GM10248 (cell line): ENCODE measurements at places on chromosomes 3 and 15.

DNA sequence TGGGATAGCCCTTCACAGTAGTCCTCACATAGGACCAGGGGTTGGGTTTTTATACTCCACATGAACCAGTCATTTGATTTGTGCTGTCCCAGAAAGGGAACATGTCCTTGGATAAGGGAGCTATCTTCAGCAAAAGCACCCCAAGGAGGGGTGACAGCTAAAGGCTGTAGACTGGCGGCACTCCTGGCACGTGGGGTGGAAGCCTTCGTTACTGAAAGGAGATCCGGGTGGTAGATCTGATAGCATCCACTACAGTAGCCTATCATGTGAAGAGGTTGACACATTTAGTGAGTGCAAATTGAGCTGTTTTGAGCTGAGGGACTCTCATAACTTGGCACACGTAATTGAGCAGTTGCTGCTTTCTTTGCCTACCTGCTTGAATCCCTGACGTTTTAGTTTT lies 588.8 kb upstream of the GOLIM4 start:
- DNase-seq = no peak

GRCh38 chr3:81164806-81165205 lies 596.6 kb downstream of the GBE1 start:
- no peak for DNase-seq

- DNase-seq = no peak
Observed at GRCh38 chr15:37015451-37015850, 84.9 kb downstream of the MEIS2 start.

DNA sequence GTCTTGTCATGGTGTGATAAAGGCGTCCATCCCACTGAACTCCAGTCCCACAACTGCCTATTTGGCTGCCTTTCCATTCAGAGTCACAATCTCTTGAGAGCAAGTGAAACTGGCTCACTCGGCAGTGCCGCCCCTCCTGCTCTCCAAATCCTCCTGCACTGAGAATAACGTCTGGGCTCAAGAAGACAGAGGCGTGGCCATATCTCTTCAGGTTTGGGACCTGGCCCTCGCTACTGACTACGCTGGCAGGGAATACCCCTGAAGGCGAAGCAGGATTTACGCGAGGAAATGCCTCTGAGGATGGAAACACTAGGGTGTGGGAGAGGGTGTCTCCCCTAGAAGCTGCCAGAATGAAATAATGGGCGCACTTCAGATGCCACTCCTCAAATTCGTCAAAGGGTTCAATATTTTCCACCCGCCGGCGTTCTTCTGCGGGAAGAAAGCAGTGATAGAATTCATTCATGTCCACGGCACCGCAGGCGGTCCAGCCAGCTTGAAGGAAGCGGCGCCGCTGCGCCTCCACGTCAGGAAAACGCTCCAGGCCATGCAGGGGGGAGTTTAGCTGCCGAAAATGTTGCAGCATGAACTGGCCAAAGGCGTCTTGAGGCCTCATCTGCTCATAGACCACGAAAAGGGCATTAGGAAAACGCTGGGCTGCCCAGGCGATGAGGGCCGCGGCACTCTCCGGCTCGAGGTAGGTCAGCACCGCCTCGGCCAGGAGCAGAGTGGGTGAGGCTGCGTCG lies 985 bp downstream of the LCMT2 start:
- no peak for DNase-seq

- no peak for DNase-seq
Observed at GRCh38 chr15:52557274-52557641, 11.6 kb downstream of the ARPP19 start.

- DNase-seq = peak; percentile 88
Observed at GRCh38 chr15:49155110-49155833, at the start of gene COPS2. Gene COPS2 (minus strand): TSS chr15:49155599. CDS start chr15:49155578, 21 bp downstream.

DNA sequence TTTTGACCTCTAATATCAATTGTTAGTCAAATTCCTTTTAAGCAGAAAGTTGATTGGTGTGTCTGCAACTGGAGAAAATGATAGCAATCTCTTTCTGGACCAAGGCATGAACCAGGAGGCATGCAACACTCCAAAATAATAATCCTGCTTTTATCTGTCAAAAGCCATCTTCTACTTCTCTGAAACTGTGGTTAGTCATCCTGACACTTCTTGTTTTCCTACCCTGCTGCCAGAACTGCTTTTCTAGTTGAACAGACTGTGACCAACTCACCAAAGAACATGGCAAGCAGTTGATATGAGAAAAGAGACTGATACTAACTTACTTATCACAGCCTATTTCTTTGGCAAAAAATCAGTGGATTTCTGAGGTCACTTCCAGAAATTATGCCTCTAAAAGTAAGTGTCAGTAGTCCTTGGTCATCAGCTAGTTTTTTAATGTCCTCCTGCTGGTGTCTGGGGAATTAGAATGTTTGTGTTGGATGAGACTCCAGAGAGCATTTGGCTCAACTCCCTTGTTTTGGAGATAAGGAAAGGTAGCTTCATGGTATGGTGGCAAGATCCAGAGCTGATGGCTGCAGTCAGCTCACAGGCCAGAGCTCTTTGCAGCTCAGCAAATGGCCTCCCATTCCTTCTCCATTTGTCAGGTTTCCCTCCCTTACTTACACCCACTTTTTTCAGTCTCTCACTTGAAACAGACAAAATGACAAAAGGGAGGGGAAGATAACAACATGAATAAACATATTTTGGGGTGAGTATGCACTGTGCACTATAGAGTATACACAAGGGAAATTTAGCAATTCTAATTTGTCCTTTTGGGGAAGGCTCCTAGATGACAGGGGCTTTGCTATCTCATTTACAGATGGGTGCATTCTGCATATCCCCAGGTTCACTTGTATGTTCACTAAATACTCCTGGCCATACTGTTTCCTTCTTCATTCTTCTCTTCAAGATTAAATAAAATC lies 7.0 kb downstream of the CRYGS start:
- DNase-seq = no peak

- no peak for DNase-seq
Observed at GRCh38 chr15:92638709-92639365, 16.7 kb downstream of the FAM174B start.

GRCh38 chr15:81296673-81297072 lies 27.3 kb downstream of the STARD5 start:
- peak; percentile 67 for DNase-seq

DNA sequence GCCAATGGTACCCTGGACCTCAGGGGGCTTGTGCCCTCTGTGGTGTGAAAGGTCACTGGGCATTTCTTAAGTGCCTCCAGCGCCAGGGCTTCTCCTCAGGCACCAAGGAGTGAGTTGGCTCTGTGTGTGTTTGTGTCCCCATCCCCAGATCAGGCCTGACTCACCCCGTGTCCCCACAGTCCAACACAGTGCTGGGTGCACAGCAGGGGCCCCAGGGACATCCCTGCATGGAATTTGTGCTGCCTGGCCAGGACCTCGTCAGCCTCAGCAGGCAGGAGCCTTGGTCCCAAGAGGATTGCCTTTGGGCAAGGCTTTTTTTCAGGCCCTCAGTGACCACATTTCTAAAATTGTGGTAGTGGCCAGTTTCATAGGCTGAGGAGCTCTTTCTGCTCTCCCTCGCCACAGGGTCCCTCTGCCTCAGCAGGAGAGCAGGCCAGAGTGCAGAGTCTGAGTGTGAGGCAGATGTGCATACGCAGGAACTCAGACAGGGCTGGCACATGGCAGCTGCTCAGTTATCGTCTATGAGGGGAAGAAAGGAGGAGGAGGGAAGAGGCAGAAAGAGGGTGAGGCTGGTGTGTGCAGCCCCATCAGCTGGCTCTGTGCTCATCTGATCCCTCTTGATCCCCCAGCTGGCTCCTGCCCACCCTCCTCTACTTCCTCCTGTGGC lies 215.6 kb downstream of the RPLP1 start:
- no peak for DNase-seq

- no peak for DNase-seq
Observed at GRCh38 chr15:62953021-62953420, 89.5 kb upstream of the TPM1 start.

DNA sequence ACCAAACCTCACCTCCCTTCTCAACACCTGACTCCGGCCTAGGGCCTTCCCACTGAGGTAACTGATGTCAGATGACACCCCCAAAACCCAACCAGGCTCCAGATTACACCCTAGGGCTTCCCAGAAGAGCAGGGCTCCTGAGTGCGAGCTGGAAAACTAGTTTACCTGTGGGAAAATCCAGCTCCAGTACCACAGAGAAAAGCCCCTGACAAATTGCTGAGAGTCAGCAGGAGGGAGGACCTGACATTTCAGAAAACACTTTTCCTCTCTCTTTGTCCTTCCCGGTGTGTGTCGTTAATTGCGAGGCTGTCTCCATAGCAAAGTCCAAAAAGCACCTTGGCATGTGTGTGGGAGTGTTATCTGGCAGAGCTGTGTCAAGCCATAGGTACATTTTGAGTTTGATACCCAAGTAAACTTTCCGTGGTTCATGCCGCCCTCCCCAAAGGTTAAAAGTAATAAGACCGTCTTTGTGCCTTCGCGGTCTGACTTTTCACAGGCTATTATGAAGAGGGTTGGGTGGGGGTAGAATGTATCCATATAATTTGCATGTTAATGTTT lies 79.8 kb upstream of the FNDC3B start:
- no peak for DNase-seq

DNA sequence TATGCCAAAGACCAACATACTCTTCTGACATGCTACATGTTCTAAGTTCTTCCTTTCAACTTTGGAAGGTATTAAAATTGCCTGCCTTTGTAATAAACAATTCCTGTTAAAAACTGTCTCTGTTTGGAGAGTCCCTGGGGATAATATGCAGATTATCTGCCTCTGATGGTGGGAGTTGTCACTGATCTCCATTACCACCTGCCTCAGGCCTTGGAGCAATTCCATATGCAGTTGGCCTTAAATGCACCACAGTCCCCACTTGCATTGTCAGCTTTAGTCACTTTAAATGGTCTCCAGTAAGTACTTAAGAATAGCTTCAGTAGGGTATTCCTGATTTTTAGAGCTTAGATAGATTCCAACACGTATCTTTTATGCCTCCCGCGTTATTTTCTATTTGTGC lies 121.1 kb upstream of the GOLIM4 start:
- no peak for DNase-seq

DNA sequence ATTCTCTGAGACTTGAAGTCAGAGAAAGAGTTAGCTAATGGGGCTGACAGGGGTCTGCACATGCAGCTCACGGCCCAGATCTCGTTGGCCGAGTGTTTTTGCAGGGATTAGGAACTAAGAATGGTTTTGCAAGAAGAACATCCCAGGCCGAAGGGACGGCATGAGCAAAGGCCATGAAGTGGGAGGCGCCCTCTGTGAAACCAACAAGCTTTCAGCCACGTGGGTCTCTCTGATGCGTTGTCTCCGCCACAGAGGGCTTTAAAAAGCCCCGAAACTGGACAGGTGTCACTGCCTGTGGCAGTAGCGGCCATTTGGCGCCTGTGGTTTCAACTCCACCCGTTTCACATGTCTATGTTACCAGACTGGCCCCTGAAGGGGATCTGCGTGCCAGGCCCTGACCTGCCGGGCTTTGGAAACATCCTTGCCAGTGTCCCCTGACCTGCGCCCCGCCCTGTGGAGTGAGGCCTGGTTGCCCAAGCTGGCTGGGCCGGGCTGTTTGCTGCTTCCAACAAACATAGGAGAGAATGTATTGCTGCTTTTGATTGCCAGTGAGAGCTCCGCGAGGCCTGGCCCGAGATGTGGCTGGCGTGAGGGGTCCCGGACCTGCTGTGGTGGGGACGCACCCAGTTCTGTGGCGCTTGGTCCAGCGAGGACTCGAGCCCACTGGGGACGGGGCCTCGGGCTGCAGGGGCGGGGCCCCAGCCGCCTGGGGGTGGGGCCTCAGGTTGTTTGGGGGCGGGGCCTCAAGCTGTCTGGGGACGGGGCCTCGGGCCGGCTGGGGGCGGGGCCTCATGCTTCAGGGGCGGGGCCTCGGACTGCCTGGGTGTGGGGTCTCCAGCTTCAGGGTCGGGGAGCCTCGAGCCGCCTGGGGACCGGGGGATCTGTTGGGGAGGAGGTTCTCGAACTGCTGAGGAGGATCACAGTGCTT lies 30.4 kb downstream of the GOLGA6L2 start:
- no peak for DNase-seq

GRCh38 chr3:183349421-183350157 lies 78.8 kb downstream of the MCF2L2 start:
- DNase-seq = no peak

GRCh38 chr3:112546216-112546759 lies 15.5 kb downstream of the ATG3 start:
- DNase-seq = no peak

- DNase-seq = no peak
Observed at GRCh38 chr3:144259267-144259666, 287.6 kb downstream of the DIPK2A start.

DNA sequence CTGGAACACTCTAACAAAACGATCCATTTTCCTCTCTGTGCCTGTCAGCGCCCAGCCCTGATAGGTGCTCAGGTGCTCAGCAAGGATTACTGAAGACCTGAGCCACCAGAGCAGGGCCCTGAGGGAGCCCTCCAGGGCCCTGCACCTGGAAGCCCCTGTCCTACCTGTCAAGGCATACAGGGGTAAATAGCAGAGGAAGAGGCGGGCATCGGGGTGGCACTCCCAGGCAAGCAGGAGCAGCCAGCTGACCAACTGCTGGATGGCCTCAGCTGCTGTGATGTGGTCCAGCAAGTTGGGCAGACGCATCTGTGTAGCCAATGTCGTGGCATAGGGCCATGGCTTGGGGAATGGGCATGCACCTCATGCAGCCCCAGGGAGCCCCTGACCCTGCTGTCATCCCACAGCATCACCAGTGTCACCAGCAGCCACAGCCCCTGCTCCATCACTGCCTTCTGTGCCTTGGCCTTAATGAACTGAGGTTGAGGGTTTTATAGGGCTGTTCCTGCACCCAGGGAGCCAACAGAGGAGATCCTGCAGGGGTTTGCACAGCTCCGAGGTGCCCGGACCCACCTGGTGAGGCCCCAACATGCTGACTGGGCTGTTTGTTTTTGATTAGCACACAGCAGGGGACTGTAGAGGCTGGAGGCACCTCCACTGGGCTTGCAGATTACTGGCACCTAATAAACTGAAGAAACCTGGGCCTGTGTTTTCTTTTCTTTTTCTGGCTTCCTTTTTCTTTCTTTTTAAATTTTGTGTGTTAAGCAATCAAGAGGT lies 7.9 kb upstream of the WDR6 start:
- no peak for DNase-seq

GRCh38 chr3:115652738-115653137 lies 29.4 kb downstream of the GAP43 start:
- no peak for DNase-seq

DNA sequence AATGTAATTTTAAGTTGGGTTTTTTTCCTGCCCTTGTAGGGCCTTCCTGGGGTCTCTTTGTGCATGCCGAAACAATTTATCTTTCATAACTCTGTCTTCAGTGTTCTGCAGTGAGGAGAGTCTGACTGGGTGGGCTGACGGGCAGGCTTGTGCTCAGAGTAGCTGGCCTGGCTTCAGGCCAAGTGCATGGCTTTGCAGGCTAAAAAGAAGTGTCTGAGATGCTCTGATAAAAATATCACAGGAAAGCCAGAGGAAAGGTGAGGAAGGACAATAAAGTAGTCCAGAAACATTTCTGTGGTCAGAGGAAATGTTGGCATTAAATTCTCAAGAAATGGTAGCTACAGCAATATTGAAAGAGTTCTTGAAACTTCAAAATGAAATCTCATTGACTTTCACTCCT lies 25.5 kb downstream of the ST3GAL6 start:
- DNase-seq = no peak

- DNase-seq = no peak
Observed at GRCh38 chr15:74383286-74383685, 15.8 kb upstream of the CYP11A1 start.

GRCh38 chr3:169966951-169967915 lies 626 bp downstream of the SEC62 start:
- DNase-seq = no peak

GRCh38 chr3:37737134-37737533 lies 124.5 kb upstream of the CTDSPL start:
- no peak for DNase-seq
